Stimulated activated CD8-positive, alpha-beta memory T cell treated with anti-CD3 and anti-CD28 coated beads, Interleukin-4, amount 100 ng/mL, for 4 hours (primary cell): ENCODE measurements at places on chromosomes 3 and 15.
A peak's percentile ranks its signal among the peaks of the same experiment; 100 is the strongest.

DNA sequence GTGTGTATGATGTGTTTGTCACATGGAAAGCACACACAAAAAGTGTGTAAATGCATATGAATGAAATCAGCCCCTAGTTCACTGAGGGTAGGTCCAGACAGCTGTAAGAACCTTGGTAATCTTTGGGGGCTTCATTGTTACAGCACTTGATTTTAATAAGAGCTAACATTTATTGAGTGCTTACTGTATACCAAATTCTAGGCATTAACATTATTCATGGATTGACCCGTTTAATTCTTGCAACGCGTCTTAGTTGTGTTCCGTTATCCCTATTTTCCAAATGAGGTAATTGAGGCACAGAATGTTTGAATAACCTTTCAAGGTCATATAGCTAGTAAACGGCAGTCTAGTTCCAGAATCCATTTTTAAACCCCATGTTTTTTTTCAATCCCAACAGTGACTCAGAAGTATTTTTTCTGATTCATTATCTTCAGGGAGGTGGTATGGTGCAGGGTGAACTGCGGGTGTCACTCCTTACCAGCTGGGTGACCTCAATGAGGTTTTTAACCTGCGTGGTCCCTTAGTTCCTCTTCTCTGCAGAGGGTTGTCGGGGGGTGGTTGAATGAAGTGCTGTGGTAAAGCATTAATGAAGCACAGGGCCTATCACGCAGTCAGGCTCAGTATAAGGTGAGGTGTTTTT is 14.2 kb downstream of the RAB8B start:
- peak; percentile 31 for DNase-seq

DNA sequence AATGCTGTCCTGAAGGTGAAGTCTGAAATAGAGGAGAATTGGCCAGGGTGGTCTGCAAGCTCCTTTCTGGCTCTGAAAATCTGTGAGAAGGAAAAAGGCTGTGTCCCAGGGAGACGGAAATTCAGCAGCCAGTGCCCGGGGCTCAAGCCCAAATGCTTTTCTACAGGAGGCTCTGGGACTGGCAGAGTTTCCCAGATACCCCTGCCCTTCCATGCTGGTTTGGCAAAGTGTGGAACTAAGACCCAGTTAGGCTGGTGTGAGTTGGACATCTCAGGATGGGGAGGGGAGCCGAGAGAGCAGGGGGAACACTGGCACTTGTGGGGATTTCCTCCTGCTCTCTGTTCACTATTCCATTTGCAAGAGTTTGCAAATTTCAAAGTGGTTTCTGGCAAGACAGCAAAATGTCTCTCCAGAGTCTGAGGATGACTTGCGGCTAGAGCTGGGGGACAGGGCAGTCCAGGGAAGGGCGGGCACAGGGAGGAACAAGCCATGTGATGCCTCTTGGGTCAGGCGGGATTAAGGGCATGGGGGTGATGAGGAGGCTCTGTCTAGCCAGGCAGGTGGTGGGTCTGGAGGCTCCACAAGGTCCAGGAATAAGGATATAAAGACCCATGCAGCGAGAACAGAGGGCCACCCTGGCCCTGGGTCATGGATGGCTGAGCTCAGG is 152.3 kb downstream of the RAB11A start:
- DNase-seq = no peak

GRCh38 chr3:103513003-103513402 is 1078.2 kb downstream of the ZPLD1 start:
- DNase-seq = no peak

- DNase-seq = no peak
Measured at GRCh38 chr3:71753701-71754609, at the start of gene GPR27. Gene GPR27 (plus strand): TSS chr3:71753855. CDS start chr3:71754050, 195 bp downstream.

DNA sequence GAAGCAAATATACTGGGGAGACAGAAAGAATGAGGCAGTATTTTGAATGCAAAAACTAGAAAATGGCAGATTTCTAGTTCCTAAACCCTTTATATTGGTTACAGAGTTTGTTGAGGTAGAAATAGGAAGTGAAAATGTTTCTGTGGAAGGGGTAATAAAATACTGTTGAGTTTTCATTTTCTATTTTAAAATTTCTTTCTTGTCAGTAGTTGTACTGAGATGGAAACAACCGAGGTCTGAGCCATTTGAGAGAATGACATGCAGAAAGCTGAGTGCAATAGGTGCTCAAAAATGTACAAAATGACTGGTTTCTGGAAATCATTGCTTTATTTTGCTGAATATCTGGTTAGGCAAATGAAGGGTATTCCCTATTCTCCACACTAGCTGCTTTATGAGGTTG is 361.4 kb downstream of the CHL1 start:
- no peak for DNase-seq

- DNase-seq = no peak
Measured at GRCh38 chr3:87855616-87856015, 203.2 kb downstream of the CGGBP1 start.

DNA sequence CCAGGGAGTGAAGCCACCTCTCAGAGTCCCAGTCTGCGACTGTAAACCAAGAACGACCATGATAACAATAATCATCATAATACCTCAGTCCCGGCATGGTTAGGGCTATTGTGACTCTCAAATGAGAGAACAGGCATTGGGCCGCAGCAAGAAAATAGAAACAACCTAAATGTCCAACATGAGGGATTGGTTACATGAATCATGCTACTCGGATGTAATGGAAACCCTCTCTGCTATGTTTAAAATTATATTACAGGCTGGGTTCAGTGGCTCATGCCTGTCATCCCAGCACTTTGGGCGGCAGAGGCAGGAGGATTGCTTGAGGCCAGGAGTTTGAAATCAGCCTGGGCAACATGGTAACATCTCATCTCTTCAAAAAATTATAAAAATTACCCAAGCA is 2.8 kb downstream of the CPN2 start:
- DNase-seq = no peak

GRCh38 chr3:62370858-62371719 is 2.3 kb downstream of the FEZF2 start:
- no peak for DNase-seq

- DNase-seq = no peak
Measured at GRCh38 chr15:84946772-84947489, 34.7 kb upstream of the PDE8A start.

DNA sequence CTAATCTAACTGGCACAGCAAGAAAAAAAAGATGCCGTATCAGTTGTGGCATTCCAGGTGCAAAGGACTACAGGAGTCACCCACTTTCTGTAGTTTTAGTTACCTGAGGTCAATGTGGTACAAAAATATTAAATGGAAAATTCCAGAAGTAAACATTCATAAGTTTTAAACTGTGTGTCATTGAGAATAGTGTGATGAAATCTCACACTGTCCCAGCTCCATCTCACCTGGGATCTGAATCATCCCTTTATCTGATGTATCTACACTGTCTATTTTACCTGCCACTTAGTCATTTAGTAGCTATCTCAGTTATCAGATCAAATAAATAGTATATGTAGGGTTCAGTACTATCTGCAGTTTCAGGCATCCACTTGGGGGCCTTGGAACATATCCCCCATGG is 26.7 kb downstream of the GBE1 start:
- no peak for DNase-seq

- no peak for DNase-seq
Measured at GRCh38 chr15:65400760-65401610, 21.8 kb downstream of the IGDCC4 start.

DNA sequence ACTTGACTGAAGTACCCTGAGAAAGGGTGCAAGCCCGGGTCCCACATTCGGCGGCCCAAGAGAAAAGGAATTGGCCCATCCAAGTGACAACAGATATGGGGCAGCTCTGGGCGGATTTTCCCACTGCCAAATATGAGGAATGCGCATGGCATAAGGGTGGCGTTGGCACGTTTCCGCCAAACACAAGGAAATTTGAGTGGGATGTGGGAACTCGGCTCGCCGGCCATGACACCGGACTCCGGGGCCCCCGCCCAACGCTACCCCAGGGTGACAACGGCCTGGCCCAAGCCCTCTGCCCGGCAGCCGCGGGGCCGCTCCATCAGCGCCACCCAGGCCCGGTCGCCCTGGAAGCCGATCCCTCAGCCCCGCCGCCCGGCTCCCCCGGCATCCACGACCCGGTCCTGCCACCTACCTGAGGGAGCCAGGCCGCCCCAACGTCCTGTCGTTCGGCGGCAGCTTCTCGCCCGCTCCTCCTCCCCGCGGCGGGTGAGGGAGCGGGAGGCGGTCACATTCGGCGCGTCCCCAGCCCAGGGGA is 449 bp downstream of the RAF1 start:
- peak; percentile 10 for DNase-seq

DNA sequence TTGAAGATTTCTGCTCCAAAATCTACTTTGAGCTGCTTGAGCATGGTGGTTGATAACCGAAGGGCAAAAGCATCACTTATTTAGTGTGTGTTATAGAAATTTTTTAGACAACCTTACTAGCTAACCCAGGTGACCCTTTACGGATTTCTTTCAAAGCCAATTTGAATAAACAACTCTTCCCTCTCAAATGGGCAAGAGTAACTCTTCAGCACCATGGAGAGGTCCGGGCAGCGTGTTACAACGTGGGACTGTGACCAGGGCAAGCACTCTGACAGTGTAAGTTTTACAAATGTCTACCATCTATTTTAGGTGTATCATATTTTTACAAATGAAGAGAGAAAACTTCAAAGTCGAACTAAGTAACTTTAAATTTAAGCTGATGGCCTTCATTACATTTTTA is 471.8 kb downstream of the MFSD1 start:
- no peak for DNase-seq

DNA sequence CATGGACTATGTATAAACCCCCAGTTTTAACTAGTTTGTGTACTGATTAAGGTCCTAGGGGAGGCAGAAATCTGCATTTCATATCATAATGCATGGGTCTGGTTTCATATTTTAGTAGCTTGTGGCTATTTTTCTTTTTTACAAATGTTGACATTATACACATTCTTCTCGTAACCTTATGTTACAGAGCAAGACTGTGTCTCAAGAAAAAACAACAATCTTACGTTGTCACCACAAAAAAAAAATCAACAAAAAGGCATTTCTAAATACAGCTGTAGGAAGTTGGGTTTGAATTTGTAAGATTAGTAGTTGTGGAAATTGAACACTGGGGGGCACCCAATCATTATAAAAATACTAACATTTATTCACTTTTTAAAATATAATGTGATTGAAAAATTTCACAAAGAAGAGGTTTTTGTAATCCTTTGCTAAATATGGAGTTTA is 17.9 kb downstream of the SERP1 start:
- no peak for DNase-seq

GRCh38 chr3:60877188-60877587 is 374.1 kb downstream of the FHIT start:
- no peak for DNase-seq

DNA sequence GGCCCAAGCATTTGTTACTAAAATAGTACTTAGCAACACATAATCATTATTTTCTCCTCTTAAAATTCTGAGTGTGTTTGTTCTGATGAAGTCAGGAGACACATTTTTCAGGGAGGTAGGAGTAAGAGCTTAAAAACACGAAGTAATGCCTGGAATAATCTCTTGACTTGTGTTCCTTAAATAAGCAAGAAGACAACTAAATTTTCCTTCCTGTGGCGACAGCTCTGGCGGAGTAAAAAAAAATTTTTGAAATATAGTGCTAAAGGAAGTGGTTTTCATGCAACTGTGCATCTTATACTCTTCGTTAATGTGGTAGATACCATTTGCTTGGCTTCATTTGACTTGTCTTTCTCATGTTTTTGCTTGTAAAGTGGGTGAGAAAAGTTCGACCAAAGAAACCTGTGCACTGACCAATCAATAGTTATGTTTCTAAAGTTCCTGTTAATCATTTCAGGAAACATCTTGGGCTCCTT is 11.1 kb upstream of the MBNL1 start:
- no peak for DNase-seq

GRCh38 chr3:4740397-4741105 is 238.7 kb upstream of the BHLHE40 start:
- DNase-seq = no peak
